ELR (cell line): ENCODE measurements at places on chromosomes 7 and 10.
A peak's percentile ranks its signal among the peaks of the same experiment; 100 is the strongest.

DNA sequence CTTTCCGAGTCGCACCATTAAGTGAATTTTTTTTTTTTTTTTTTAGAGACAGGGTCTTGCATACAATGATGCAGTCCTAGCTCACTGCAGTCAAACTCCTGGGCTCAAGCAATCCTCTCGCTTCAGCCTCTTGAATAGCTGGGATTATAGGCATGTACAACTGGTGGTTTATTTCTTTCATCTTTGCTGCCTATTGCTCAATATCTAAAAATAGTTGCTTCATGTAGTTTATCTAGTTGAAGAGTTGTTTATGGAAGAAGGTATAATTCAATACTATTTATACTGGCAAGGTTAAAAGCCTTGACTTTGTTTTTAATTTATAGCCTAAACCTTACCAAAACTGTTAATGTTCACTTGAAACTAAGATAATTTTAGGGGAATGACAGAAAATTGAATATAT is 66.9 kb downstream of the SEMA3D start:
- no peak for DNase-seq

DNA sequence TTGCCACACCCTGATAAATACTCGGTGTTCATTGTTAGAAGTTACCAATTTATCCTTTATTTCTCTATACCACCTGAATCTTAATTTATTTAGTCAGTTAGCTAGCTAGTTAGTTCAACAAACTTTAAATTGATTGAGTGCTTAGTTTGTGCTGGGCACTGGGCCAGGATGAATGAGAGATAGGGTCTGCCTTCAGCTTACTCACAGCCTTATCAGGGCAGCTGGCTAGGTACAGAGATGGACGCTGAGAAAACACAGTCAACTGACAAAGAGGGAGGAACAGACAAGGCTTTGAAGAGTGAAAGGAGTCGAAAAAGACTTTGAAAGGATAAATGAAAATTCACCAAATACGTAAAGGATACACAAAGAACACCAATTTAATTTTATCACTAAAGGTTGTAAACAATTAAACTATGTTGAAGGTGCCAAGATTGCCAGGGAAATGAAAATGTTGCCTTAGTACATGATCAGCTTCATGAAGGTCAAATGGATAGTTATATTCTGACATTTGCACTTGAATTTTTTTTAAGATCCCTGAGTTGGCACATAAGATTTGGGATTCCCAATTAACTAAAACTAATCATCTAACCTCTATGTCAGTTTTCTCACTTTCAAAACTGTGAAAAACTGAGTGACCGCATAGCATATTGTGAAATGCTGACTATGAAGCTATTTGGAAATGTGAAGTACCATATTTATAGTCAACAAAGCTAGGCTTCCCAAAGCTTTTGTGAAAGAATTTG is 2.1 kb downstream of the CAV2 start:
- DNase-seq = peak; percentile 55

DNA sequence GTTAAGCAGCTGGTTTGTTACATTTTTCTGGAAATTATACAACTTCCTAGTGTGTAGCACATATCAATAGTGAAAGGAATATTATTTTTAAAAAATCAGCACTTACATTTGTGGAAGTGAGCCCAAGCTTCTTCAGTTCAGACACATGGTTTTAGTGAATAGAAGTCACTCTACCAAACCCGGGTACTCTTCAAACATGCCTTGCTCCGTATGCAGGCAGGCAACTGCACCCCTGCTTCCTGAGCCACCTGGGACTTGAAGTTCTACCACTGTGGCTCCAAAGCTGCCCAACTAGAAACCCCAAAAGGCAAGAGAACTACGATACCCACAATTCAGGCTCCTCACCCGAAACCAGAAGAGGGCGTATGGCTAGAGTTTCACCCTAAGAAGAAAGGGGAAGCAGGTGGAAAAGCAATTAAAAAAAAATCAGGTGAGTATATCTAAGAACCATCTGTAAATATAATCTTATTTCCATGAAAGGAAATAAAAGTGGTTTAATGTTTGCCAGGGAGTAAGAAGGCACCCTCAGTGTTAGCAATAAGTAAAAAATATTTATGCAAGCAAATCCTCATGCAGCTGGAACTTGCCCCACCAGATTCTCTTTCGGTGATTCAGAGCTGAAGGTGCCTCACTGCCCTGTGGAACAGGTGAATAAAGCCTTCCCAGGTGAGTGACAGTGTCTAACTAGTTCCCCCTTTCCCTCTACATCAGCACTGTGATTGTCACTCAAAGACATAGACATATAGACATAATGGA is at the start of gene MACC1:
Gene MACC1 (minus strand): TSS at position 192 of the 756 bp plus-strand sequence. CDS start 55,522 bp downstream, outside the sequence.
- DNase-seq = no peak

GRCh38 chr10:24556750-24557742 is 166.6 kb downstream of the ARHGAP21 start:
- DNase-seq = peak; percentile 80

- DNase-seq = peak; percentile 64
Observed at GRCh38 chr10:79380125-79380945, 33.1 kb downstream of the PPIF start.

DNA sequence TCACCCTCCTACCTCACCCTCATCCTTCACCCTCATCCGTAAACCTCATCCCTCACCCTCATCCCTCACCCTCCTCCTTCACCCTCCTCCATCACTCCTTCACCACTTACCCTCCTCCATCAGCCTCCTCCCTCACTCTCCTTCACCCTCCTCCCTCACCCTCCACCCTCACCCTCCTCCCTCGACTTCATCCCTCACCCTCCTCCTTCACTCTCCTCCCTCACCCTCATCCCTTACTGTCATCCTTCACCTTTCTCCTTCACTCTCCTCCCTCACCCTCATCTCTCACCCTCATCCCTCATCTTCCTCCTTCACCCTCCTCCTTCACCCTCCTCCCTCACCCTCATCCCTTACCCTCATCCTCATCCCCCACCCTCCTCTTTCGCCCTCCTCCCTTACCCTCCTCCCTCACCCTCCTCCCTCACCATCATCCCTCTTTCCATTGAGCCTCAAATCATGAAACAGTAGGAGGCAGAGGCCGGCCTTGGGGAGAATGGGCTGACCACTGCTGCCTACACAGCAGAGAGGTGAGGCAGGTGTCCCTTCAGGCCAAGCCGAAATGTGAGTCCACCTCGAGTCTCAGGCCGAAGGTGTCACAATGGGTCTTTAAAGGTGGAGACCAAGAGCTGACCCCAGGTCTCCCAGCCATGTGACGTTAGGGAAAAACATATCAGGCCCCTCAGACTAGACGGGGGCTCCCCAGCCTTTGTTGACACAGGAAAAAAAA is 53.0 kb downstream of the PDGFA start:
- no peak for DNase-seq

GRCh38 chr10:26290236-26290635 is 73.7 kb downstream of the GAD2 start:
- no peak for DNase-seq

DNA sequence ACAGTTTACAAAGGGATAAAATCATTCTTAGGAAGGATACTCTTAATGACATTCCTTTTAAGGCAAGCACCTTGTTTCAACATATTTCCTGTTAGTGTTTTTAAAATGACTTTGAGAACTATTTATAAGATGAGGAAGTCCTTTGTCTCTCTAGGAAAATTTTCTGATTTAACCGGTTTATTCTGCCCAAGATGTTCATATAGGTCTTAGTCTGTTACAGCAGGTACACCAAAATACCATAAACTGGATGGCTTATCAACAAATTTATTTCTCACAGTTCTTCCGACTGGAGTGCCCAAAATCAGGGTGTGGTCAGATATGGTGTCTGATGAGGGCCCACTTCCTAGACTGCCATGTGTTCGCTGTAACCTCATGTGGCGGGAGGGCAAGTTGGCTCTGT is 77.9 kb downstream of the GSAP start:
- DNase-seq = no peak

DNA sequence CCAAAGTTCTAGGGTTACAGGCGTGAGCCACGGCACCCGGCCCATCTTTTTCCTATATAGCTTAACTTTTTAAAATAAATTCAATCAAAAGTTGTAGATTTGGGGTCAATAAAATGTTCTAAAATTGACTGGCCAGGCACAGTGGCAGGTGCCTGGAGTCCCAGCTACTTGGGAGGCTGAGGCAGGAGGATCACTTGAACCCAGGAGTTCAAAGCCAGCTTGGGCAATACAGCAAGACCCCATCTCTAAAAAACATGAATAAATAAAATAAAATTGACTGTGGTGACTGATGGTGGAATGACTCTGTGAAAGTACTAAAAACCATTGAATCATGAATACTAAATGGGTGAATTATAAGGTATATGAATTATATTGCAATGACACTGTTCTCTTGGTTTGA is 20.8 kb downstream of the P4HA1 start:
- no peak for DNase-seq

- DNase-seq = no peak
Observed at GRCh38 chr7:143040209-143040715, 11.9 kb upstream of the OR6V1 start.

GRCh38 chr7:105429746-105430612 is 41.3 kb upstream of the SRPK2 start:
- peak; percentile 59 for DNase-seq

GRCh38 chr7:111261496-111261895 is 170.6 kb downstream of the LRRN3 start:
- peak; percentile 33 for DNase-seq

- DNase-seq = peak; percentile 64
Observed at GRCh38 chr10:73183667-73184281, 15.9 kb downstream of the FAM149B1 start.

GRCh38 chr7:99209781-99210180 is 1.9 kb upstream of the KPNA7 start:
- no peak for DNase-seq

DNA sequence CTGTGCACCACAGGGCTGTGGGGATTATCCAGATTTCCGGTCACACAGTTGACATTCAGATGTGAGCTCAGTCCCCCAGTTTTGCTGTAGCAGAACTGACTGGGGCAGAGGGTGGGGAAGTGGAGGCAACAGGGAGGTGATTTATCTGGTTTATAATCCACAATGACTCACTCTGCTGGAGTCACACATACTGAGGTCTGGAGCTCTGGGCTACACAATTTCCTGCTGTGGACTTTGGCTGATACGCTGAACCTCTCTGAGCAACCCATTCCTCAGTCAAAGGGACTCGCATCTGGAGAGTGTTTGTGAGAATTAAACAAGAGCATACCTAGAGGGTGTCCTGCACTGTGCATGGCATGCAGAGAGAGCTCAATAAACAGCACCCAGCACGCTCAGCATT is 64.8 kb upstream of the PLPP4 start:
- peak; percentile 21 for DNase-seq

DNA sequence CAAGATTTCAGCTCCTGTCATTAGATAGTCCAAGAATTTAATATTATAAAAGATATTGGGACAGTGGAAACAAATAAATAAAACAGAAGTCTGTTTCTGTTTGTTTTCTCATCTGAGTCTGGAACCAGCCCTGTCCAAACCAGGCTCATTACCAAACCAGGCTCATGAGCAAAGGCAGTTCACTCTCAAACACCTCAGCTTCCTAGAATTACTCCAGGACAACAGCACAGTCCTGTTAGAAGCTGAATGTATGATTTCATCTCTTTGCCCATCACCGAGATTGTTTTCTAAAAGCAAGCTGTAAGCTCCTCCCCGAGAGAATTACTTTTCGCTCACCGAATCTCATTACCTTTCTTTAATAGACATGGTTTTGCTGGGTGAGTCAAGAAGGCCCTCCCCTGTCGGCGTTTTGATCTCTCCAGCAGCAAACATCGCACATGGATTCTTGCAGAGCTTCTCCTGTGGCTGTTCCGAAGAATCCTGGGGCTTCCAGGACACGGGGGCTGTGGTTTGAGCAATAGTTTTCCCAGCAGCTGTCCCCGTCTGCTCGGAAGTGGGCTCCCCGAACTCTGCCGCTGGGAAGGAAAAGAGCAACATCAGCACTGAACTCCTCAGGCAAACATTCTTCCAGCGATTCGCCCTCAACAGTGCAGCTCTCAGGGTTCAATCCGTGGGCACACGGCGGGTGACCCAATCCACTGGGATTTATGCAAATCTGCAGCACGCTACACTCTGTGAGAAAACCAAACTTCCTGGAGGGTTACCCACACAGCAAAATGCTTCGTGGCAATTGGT is 112.5 kb downstream of the SVIL start:
- DNase-seq = no peak

DNA sequence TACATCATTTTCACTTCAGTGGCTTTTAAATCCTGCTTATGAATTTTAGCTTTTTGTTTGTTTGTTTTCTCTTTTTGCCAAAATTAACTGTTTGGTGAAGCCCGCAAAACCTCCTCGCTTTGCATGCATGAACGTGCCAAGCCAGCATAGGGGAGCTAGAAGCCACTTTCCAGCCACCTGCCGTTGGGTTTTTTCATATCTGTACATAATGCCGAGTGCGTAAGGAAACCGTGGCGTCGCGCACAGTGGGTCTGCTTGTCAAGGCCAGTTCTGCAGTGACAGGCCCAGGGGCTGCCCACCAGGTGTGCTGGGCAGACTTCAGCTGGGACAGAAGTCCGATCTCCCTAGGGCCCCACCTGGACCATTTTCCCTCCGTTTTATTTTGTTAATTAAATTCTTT is 41.1 kb downstream of the WIPI2 start:
- DNase-seq = no peak

GRCh38 chr10:106866244-106866845 is 298.2 kb downstream of the SORCS1 start:
- DNase-seq = no peak

GRCh38 chr10:73854310-73854709 is 20.0 kb downstream of the CAMK2G start:
- no peak for DNase-seq
